ENCODE measurements at places on chromosomes 7 and 10. TPM values are rescaled to one million over a fixed set of nuclear protein-coding genes. Genes with fewer than 3 reads are reported as not detected.

Gene TET1
- total RNA-seq, result 2.8 TPM

Gene ZNF282
- total RNA-seq, result 18.7 TPM

Gene RUFY2
- 27.8 TPM for total RNA-seq

Gene FAM25G
- total RNA-seq, result not detected

Data from NCI-H460 (cell line).